Vein endothelial cell (primary cell): ENCODE measurements at places on chromosomes 12 and 14. TPM values are rescaled to one million over a fixed set of nuclear protein-coding genes. Genes with fewer than 3 reads are reported as not detected.

STXBP6 gene
- total RNA-seq = under 0.01 TPM in 1 of 2 replicates, not detected in the other

CLEC14A gene
- 418 and 421 TPM in 2 replicates for total RNA-seq

RHOF gene
- total RNA-seq = 14.9 and 15.7 TPM in 2 replicates

DHRS2 gene
- 0.38 TPM in 1 of 2 replicates, not detected in the other for total RNA-seq

NR1H4 gene
- total RNA-seq = not detected in 2 replicates

LACRT gene
- total RNA-seq = not detected in 2 replicates

CLEC4E gene
- not detected in 2 replicates for total RNA-seq

SLC5A8 gene
- not detected in 2 replicates for total RNA-seq
